ENCODE measurements at places on chromosomes 11 and 22.

GRCh38 chr11:78291503-78292108 lies 102.9 kb downstream of the USP35 start:
- DNase-seq, result no peak

DNA sequence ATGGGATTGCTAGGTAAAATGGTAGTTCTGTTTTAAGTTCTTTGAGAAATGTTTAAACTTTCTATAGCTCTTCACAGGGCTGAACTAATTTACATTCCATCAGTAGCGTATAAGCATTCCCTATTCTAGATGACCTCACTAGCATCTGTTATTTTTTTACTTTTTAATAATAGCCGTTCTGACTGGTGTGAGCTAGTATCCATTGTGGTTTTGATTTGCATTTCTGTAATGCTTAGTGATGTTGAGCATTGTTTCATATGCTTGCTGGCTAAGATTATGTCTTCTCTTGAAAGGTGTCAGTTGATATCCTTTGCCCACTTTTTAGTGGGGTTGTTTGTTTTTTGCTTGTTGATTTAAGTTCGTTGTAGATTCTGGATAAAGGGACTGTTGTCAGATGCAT lies 35.9 kb downstream of the MMP27 start:
- no peak for DNase-seq

DNA sequence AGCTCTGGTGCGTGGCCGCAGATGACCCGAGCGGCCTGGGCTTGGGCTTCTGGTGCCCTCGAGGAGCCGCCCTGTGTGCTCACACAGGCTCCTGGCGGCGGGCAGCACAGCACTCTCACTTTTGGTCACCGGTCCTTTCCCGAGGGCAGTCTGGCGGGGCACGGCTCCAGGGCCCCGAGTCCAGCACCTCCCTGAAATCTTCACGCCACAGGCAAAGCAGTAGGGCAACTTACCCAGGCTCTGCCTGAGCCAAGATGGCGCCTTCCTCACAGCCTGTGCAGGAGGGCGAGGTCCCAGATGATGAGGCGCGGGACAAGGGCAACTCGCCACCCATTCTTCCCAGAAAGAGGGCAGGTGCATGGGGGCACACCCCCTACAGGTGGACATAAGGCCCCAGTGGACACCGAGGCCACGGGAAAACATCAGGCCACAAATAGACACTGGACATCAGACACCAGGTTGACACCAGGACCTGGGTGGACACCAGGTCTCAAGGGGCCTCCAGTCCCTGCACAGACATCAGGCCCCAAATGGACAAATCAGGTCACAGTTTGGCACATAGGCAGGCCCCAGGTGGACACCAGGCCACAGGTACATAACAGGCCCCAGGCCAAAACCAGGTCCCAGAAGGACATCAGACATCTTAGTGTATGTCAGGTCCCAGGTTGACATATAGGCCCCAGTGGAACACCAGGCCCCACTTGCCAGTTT lies 57.6 kb upstream of the SEPTIN5 start:
- DNase-seq, result no peak

DNA sequence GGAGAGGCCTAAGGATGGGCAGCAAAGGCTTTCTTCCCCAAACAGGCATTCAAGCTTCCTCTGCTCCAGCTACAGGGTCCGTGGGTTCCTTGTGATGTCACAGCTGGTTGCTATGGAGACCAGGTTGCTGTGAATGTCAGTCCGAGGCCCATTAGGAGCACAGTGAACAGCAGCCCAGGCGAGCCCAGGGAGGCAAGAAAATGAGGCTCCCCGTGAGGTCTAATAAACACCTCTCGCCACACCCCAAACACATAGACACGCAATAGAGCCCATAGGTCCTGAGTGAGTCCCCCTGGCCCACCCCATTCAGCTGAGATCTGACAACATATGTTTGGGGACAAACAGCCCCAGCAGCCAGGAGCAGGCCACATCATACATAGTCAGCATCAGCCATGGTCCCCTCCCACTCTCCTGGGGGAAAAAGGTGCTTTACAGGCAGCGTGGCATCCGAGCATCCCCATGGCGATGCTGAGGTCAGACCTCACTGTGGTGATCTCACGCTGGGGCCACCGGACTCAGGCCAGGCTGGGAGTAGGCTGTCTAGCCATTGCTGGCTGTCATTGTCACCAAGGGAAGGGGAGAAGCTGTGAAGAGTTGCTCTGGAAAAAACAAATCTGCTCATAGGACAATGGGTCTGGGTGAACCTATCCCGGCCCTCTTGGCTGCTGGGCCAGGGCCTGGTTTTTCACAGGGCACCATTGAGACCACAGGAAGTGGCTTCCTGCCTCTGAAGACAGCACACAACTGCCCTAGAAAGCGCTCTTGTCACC lies 23.1 kb upstream of the TP53I11 start:
- DNase-seq, result no peak

- DNase-seq, result peak; percentile 74
Measured at GRCh38 chr22:25362215-25362882, 142.9 kb downstream of the CRYBB2 start.

GRCh38 chr11:128776424-128777284 lies 82.8 kb downstream of the FLI1 start:
- peak; percentile 44 for DNase-seq

Data from germinal center (tissue), 1 donor.